CD14-positive monocyte (primary cell): ENCODE measurements at places on chromosomes 2 and 18. TPM values are rescaled to one million over a fixed set of nuclear protein-coding genes. Genes with fewer than 3 reads are reported as not detected.

DNA sequence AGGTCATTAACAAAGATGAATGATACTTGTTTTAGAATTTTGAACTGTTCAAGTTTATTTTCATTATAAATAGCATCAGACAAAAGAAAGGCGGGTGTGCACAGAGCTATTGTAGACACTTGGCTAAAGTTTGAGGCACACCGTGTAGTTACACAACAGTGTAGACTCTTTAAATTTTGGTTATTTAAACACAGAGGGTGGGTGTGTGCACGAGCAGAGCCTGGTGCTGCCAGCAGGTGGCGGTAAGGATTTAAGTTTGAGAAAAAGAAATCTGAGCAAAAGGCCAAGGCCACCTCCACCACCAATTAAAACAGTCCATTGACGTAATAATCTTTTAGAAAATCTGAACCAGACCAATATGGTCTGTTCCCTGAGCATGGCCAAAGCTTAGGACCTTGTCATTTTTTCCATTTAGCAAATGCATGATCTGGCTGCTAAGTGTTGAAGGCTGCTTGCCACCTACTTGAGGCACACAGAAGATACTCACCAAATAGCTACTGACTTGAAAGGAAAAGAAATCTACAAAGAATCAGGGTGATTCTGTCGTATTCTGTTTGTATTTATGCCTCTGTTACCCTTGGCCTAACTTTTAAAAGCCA lies 14.3 kb downstream of the COPS7B start:
- no peak overlapping the region for H3K4me3 ChIP-seq
- H3K36me3 ChIP-seq = peaks cover 68% of the 10 kb centered on the region
- DNase-seq = no peak
- H3K27ac ChIP-seq = no peak overlapping the region
- no peaks in the 10 kb centered on the region for H3K4me1 ChIP-seq

DNA sequence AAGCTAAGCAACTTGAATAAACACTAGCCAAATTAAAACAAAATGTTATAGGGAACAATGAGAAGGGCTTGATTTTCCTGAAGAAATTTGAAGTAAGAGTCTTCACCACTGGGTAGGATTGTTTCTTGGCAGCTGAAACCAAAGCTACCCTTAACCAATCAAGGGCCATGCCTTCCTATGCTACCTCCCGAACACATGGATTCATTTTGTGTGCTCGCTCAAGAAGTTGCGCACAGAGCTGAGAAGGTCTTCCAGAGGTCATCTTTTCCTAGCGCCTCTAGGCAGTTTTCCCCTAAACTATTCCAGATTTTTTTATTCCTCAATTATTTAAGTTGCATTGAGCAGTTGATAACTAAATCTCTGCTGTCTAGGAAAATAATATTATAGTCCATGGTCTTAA lies 264.6 kb downstream of the RBM43 start:
- no peaks in the 10 kb centered on the region for H3K4me1 ChIP-seq
- H3K27ac ChIP-seq = no peak overlapping the region
- no peak for DNase-seq
- H3K36me3 ChIP-seq = no peaks in the 10 kb centered on the region

DNA sequence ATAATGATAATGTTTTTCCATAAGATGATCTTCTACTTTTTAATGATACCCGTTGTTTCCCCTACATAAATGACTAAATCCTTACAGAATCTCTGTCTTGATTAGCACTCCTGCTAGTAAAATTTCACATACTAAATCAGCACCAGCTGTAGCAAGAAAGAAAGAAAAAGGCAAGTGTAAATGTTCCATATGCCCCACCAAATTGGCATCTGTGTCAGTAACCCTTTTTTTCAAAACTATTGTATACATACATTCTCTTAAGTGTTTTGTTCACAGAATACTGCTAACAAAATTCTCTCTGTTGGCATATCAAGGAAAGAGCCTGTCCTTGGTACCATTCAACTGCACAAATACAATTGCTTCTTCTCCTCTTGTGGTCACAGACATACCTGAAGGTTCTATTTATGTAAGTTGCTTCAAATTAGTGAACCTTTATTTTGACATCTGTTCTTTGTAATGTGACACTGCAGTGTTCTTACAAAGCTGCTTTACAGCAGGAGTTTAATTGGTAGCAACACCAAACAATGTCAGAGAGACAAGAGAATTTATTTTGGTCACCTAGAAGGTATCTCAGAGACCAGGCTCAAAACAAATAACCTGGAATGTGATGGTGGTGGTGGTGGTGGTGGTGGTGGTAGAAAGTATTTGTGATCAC lies 641.9 kb downstream of the ZEB2 start:
- no peaks in the 10 kb centered on the region for H3K27me3 ChIP-seq
- DNase-seq = no peak
- H3K27ac ChIP-seq = no peak overlapping the region

DNA sequence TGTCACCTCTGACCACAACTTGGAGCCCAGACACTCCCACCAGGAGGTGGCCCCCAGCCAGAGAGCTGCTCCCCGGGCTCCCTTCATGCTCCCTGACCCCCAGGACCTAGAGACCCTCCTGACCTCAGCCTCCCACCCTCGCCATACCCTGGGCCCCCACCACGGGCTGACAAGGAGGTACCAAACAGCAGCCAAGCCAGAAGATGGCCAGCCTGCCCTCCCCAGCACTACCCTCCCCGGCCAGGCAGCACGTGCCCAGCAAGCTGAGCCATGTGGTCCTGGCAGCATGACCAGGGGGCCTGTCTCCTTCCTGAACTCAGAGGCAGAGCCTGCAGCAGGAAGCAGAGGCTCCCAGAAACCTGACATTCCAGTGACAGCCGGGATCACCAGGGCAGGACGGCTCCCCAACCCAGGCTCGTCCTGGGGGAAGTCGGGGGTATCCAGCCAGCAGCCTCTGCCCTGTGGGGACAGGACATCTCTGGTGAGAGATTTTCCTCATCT lies 69.4 kb upstream of the GPC1 start:
- DNase-seq = no peak
- no peak overlapping the region for H3K4me3 ChIP-seq
- H3K27ac ChIP-seq = no peak overlapping the region
- no peaks in the 10 kb centered on the region for H3K36me3 ChIP-seq

DNA sequence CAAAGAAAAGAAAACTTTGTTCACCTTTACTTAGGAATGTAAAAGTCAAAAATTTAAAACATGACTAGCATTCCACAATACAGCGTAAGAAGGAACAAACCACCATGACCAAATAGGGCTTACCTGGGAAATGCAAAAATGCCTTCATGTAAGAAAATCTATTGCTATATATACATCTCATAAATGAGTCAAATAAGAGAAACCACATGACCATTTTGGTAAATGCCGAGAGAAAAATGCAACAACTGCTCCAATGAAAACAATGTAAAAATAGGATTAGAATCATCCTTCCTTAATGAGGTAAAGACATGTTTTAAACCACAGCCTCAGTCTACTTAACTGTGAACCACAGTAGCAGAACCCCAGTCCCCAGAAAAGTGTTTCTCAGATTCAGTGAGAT lies 49.4 kb downstream of the TGOLN2 start:
- DNase-seq = no peak
- H3K4me1 ChIP-seq = no peaks in the 10 kb centered on the region
- H3K27ac ChIP-seq = no peak overlapping the region
- H3K36me3 ChIP-seq = no peaks in the 10 kb centered on the region
- H3K27me3 ChIP-seq = no peaks in the 10 kb centered on the region
- H3K4me3 ChIP-seq = no peak overlapping the region

DNA sequence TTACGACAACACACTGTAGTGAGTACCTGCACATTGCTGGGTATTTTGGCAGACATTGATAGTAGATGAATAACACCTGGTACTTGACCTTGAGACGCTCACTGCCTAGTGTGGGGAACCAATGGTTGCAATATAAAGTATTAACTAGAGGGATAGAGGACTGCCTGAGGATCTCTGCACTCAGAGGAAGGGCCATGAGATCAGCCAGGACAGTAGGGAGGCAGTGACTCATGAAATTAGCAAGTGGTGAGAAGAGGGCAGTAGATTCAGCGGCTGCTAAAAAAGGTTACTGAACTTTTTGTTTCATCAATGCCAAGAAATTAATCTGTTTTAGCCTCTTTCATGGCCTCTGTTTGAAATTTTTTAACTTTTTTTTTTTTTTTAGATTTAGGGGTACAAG lies 250.8 kb upstream of the TCF4 start:
- no peak overlapping the region for H3K27ac ChIP-seq
- no peak for DNase-seq
- no peaks in the 10 kb centered on the region for H3K27me3 ChIP-seq
- no peaks in the 10 kb centered on the region for H3K4me1 ChIP-seq

GRCh38 chr2:127574656-127575055 lies 39.2 kb downstream of the MYO7B start:
- no peak for DNase-seq
- H3K4me3 ChIP-seq = no peak overlapping the region
- H3K36me3 ChIP-seq = no peaks in the 10 kb centered on the region
- no peaks in the 10 kb centered on the region for H3K27me3 ChIP-seq
- H3K27ac ChIP-seq = no peak overlapping the region
- H3K4me1 ChIP-seq = peaks cover 16% of the 10 kb centered on the region

DNA sequence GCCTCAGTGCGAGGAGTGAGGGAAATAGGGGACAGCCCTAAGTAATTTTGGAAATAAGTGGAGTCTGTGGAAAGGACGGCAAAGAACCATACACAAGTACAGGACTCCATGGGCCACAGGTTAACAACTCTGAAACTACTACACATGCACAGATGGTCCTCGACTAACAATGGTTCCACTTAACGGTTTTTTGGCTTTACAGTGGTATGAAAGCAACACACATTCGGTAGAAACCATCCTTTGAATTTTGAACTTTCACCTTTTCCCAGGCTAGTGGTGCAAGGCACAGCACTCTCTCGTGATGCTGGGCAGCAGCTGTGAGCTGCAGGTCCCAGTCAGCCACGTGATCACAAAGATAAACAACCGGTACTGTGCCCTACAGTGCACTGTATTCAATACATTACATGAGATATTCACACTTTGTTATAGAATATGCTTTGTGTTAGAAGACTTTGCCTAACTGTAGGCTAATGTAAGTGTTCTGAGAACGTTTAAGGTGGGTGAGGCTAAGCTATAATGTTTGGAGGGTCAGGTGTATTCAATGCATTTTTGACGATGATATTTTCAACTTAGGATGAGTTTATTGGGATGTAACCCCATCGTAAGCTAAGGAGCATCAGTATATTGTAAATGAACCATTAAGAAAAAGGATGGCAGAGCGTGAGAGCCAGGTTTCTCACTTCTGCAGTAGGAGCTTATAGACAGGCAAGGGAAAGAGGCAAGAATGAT lies 44.6 kb downstream of the TBC1D8 start:
- no peak overlapping the region for H3K27ac ChIP-seq
- no peak overlapping the region for H3K4me3 ChIP-seq
- DNase-seq = no peak
- H3K4me1 ChIP-seq = peaks cover 2% of the 10 kb centered on the region
- H3K36me3 ChIP-seq = no peaks in the 10 kb centered on the region

- H3K36me3 ChIP-seq = no peaks in the 10 kb centered on the region
- H3K27me3 ChIP-seq = no peaks in the 10 kb centered on the region
- no peaks in the 10 kb centered on the region for H3K4me1 ChIP-seq
- H3K4me3 ChIP-seq = no peak overlapping the region
- no peak overlapping the region for H3K27ac ChIP-seq
These were observed 119.9 kb upstream of the RND3 start for GRCh38 chr2:150607390-150607811.

The CRYBA2 gene
- polyA plus RNA-seq = not detected

The NIFK gene
- 32.6 TPM for polyA plus RNA-seq

The PRKD3 gene
- 16.9 TPM for polyA plus RNA-seq

The CRYGD gene
- not detected in 2 replicates for polyA plus RNA-seq
